ENCODE measurements at places on chromosomes 16 and 17.

DNA sequence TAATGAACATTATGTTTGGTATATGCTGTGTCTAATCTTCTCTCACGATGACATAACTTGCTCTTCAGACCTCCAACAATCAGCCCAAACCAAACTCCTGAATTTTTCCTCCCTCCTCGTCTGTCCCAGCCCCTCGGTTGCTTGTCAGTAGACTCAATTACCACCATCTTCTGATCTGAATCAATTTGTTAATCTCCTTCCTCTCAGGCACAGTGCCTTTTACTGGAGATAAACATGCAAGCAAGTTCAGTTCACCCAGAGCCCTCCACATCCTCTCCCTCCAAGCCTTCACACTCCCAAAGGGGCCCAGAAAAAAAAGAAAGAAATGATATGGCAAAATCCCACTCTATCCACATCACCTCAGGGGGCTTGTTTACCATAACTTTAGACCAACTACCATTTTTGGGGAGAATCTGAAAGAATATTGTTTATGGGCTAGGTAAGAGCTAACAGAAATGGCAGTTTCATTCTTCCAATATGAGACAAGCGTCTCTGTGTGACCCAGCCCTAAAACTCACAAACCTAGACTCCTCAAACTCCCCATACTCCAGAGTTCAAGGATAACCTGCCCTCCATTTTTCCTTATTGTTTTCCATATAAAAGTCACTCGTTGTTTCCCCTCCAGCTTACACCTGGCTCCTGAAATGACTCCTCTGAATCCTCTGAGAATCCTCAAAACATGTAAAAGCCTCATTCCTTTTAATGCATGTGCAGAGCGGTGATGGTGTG is 1.5 kb downstream of the TEX2 start:
- DNase-seq, result no peak

- DNase-seq, result peak; percentile 82
Measured at GRCh38 chr17:50949989-50950877, 84.1 kb upstream of the TOB1 start.

GRCh38 chr16:54890381-54890780 is 40.3 kb upstream of the IRX5 start:
- no peak for DNase-seq

- DNase-seq, result no peak
Measured at GRCh38 chr17:43644081-43644480, 17.6 kb downstream of the MEOX1 start.

DNA sequence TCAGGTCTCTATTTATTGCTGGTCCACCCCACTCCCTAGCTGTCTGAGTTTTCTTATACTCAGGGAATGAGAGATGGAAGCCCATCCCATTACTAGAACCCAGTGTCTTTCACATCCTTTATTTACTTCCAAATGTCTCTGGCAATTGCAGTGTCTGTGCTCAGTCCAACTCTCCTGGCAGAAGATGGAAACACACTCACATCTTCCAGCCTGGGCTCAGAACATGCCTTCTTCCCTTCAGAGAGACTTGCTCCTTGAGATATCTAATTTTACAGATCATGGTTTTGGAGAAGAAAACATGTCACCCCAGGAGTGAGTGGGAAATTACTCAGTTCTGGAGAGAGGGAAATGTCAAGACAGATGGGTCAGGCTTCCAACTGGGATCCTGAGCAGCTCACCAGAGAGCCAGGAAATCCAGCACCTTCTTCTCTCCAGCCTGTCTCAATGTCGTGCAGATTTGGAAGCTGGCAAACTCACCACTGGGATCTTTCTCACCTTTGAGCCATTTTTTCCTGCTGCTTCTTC is 494.4 kb downstream of the HS3ST4 start:
- DNase-seq, result no peak
